Esophagus squamous epithelium (tissue), 5 donors: ENCODE measurements at places on chromosomes 6 and 20. TPM values are rescaled to one million over a fixed set of nuclear protein-coding genes. Genes with fewer than 3 reads are reported as not detected.

DNA sequence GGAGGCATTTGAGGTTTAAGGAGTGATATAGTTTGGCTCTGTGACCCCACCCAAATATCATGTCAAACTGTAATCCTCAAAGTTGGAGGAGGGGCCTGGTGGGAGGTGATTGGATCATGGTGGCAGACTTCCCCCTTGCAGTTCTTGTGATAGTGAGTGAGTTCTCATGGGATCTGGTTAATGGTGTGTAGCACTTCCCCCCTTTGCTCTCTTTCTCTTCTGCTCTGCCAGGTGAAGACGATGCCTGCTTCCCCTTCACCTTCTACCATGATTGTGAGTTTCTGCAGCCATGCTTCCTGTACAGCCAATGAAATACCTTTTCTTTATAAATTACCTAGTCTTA lies 1.7 kb upstream of the HDDC2 start:
- no peaks in the 10 kb centered on the region for H3K27me3 ChIP-seq
- H3K4me1 ChIP-seq: peaks cover 11% of the 10 kb centered on the region
- H3K36me3 ChIP-seq: no peaks in the 10 kb centered on the region
- no peak for DNase-seq

GRCh38 chr6:16496991-16497801 lies 258.8 kb downstream of the GMPR start:
- H3K4me1 ChIP-seq: peaks cover 16% of the 10 kb centered on the region
- H3K36me3 ChIP-seq: no peaks in the 10 kb centered on the region
- DNase-seq: no peak
- H3K4me3 ChIP-seq: no peak overlapping the region
- peak overlapping the region; percentile 15 for H3K27ac ChIP-seq

- peaks cover 15% of the 10 kb centered on the region for H3K4me1 ChIP-seq
- H3K27ac ChIP-seq: no peak within 1 kb of the TSS
- no peaks in the 10 kb centered on the region for H3K27me3 ChIP-seq
- H3K4me3 ChIP-seq: no peak within 1 kb of the TSS
- no peaks in the 10 kb centered on the region for H3K36me3 ChIP-seq
- no peak for DNase-seq
Observed at GRCh38 chr20:3712279-3712873, at the start of gene SIGLEC1. Gene SIGLEC1, minus strand, starts transcription at chr20:3712600. Its CDS starts 5,472 bp downstream, at chr20:3707128.

- DNase-seq: no peak
- H3K4me3 ChIP-seq: no peak overlapping the region
- peaks cover 6% of the 10 kb centered on the region for H3K4me1 ChIP-seq
- H3K27me3 ChIP-seq: no peaks in the 10 kb centered on the region
Observed at GRCh38 chr20:38999217-38999616, 37.1 kb downstream of the DHX35 start.

- no peaks in the 10 kb centered on the region for H3K27me3 ChIP-seq
- H3K27ac ChIP-seq: no peak overlapping the region
- no peaks in the 10 kb centered on the region for H3K36me3 ChIP-seq
- no peak for DNase-seq
Observed at GRCh38 chr20:4502756-4503155, 219.0 kb upstream of the PRND start.

- H3K36me3 ChIP-seq: no peaks in the 10 kb centered on the region
- no peaks in the 10 kb centered on the region for H3K27me3 ChIP-seq
- H3K4me3 ChIP-seq: no peak overlapping the region
- H3K4me1 ChIP-seq: no peaks in the 10 kb centered on the region
- no peak for DNase-seq
- H3K27ac ChIP-seq: no peak overlapping the region
Observed at GRCh38 chr6:126976253-126976797, 142.1 kb upstream of the RSPO3 start.

DNA sequence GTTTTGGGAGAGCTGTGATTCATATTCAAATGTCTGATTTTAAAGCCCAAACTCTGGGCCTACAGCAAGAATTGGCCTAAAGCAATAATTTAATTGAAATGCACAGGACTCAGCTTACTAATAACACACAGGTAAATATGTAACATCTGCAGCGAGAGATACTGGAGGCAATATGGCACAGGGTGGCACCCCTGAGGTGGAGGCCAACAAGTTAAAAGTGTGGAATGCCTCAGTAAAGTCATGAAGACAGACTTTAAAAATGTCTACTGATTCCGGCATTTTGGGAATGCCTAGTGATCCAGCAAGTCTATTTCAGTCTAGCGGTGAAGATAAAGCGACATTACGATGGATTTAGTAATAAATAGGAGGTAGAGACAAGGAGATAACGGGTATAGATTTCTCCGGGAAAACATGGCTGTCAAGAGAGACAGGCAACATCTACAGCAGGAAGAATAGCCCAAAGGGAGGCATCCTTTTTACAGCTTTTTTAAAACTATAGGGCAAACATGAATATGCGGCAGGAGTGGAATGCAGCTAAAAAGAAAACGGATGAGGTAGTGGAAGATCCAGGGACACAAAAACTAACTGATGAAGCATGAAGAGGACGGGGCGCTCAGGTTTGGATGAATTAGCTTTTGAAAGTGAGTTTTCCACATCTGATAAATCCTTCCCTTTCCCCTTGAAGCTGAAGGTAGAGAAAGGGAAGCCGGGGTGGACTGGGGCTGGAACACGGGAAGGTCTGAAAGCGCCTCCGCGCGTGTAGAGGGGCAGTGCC lies 1.2 kb downstream of the NANP start:
- peak overlapping the region; percentile 97 for H3K27ac ChIP-seq
- peaks cover 11% of the 10 kb centered on the region for H3K4me1 ChIP-seq

DNA sequence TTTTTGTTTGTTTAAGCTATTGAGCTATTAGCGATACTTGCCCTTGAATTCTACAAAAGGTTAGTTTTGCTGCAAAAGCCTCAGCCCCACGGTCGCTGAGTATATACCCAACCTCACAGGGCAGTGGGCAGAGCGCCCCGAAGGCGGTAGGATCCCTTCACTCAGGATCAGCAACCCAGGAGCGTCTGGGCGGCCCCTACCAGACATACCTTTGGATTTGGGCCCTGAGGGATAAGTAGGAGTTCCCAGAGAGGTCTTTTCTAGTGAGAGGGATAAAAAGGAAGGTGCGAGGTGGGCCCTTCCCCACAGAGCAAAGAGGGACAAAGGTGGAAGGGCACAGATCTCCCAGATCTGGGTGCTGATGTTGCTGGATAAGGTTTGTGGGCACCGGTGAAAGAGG lies 6.1 kb downstream of the SASH1 start:
- peaks cover 23% of the 10 kb centered on the region for H3K4me1 ChIP-seq
- no peaks in the 10 kb centered on the region for H3K36me3 ChIP-seq
- H3K4me3 ChIP-seq: no peak overlapping the region
- peak overlapping the region; percentile 38 for H3K27ac ChIP-seq

GRCh38 chr6:99287523-99287922 lies 62.0 kb downstream of the FAXC start:
- H3K27ac ChIP-seq: no peak overlapping the region
- no peak overlapping the region for H3K4me3 ChIP-seq
- no peak for DNase-seq
- H3K36me3 ChIP-seq: no peaks in the 10 kb centered on the region

DNA sequence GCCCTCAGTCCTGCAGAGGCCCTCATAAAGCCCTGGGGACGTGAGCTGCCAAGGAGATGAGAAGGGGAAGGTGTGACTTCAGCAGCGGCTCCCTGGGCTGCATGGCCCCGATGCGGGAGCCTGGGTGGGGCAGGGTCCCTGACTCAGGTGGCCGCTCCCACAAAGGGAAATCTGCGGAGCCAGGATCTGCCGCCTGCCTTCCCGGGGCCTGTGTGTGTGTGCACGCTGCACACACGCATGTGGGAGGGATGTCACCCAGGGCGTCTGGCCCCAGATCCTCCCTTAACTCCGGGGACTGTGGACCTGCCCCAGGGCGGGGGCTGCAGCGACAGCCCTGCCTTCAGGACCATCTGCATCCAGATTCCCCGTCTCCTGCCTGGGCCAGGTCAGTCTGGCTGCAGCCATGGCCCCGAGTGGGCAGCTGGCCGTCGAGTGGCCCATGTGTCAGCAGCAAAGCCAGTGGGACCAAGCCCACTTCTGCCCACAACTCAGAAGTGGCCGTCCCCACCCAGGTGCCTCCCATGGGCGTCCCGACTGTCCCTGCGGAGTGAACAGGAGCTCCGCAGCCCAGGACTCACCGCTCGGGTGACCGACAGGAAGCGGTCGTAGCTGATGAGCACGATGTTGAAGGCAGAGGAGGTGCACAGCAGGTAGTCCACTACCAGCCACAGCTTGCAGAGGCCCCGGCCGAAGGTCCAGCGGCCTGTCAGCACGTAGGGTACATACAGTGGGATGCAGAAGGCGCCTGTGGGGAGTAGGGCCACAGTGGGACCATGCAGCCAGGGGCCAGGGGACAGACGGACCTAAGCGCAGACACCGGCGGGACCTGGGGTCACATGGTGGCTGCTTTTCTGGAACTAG lies 1.9 kb downstream of the HRH3 start:
- H3K4me3 ChIP-seq: no peak overlapping the region
- no peaks in the 10 kb centered on the region for H3K36me3 ChIP-seq
- H3K27me3 ChIP-seq: peaks cover 38% of the 10 kb centered on the region
- H3K4me1 ChIP-seq: peaks cover 24% of the 10 kb centered on the region
- DNase-seq: no peak
- H3K27ac ChIP-seq: no peak overlapping the region

DNA sequence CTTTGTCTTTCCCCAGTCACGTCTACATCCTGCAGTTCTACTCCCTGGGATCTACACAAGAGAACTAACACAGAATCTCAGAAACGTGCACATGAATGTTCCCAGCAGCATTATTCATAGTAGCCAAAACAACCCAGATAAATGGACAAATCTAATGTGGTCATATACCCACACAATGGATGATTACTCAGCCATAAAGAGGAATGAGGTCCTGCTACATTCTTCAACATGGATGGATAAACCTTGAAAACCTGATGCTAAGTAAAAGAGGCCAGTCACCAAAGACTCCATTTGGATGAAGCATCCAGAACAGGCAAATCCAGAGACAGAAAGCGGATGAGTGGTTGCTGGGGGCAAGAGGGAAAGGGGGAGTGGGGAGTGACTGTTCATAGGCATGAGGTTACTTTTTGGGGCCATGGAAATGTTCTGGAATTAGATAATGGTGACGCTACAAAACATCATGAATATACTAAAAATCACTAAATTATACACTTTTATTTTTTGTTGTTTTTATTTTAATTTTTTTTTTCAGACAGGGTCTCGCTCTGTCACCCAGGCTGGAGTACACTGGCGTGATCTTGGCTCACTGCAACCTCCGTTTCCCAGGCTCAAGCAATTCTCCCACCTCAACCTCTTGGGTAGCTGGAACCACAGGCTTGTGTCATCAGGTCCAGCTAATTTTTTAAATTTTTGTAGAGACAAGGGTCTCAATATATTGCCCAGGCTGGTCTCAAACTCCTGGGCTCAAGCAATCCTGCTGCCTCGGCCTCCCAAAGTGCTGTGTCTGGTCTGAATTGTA lies 50.8 kb upstream of the DSN1 start:
- H3K36me3 ChIP-seq: peaks cover 14% of the 10 kb centered on the region
- peak overlapping the region; percentile 67 for H3K27ac ChIP-seq
- H3K27me3 ChIP-seq: no peaks in the 10 kb centered on the region
- no peak for DNase-seq
- no peak overlapping the region for H3K4me3 ChIP-seq
- H3K4me1 ChIP-seq: peaks cover 64% of the 10 kb centered on the region

DNA sequence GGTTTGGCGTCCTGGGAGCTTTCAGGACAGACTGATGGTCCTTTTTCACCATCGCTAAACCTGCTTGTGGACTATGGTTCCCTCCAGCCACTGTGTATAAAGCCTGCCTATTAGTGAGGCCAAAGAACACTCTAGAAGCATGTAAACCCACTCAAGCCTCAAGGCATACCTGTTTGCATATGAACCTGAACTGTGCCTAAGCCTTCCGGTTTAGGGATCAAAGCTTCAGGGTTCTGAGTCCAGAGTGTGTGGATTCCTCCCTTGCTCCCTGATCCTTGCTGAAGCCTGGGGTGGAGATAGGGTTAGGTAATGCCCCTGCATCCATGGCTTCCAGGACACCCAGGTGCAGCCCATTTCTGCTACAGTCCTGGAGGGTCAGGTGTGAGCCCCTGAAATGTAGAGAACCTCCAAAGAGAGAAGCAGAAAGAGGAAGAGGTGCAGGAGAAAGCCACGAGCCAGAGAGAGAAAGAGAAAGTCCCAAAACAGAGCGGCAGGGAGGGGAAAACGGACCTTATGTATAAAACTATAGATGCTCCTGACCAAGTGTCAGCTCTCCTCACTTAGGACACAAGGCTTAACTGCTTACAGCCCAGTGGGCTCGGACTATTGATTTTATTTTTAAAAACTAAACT lies 93.3 kb downstream of the SCML4 start:
- no peaks in the 10 kb centered on the region for H3K27me3 ChIP-seq
- no peak for DNase-seq
- H3K27ac ChIP-seq: no peak overlapping the region
- H3K36me3 ChIP-seq: no peaks in the 10 kb centered on the region
- H3K4me3 ChIP-seq: peak overlapping the region; percentile 37

DNA sequence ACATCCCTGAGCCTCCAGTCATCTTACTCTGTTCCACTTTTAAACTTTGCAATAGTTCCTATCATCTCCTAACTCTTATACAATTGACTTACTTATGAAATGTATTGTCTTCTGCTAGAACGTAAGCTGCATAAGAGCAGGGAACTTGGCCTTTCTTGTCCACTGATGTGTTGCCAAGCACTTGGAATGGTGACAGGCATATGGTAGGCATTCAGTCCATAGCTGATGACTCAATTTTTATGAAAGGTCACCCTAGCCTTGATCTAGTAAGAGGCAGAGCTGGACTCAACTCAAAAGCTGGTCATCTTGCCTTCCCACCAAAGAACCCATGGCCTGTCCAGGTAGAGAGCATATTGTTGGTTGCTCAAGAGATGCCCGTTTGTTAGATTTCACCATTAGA lies 82.4 kb upstream of the FAM184A start:
- H3K4me1 ChIP-seq: peaks cover 27% of the 10 kb centered on the region
- no peak overlapping the region for H3K27ac ChIP-seq
- DNase-seq: no peak
- no peaks in the 10 kb centered on the region for H3K36me3 ChIP-seq
- H3K4me3 ChIP-seq: no peak overlapping the region
- H3K27me3 ChIP-seq: no peaks in the 10 kb centered on the region

- H3K4me3 ChIP-seq: no peak overlapping the region
- no peaks in the 10 kb centered on the region for H3K36me3 ChIP-seq
- peak; percentile 15 for DNase-seq
Observed at GRCh38 chr6:2733324-2733723, 17.4 kb downstream of the MYLK4 start.

PRPH2 gene
- total RNA-seq: 1.3 TPM

SUPT3H gene
- total RNA-seq: 3.6 TPM

GLP1R gene
- not detected for total RNA-seq

EPM2A gene
- total RNA-seq: 7.4 TPM

ACTL10 gene
- total RNA-seq: 1.8 TPM

SNHG17 gene
- total RNA-seq: 17.9 TPM

PKIB gene
- total RNA-seq: 1.9 TPM

SPTLC3 gene
- total RNA-seq: 7.1 TPM

PKHD1 gene
- total RNA-seq: not detected

EYA4 gene
- 1.1 TPM for total RNA-seq

TAGAP gene
- 3.6 TPM for total RNA-seq

PROKR2 gene
- total RNA-seq: not detected
